ENCODE measurements at places on chromosomes 12 and 14.

- DNase-seq, result no peak
Measured at GRCh38 chr12:131643631-131644452, 67.0 kb upstream of the SFSWAP start.

DNA sequence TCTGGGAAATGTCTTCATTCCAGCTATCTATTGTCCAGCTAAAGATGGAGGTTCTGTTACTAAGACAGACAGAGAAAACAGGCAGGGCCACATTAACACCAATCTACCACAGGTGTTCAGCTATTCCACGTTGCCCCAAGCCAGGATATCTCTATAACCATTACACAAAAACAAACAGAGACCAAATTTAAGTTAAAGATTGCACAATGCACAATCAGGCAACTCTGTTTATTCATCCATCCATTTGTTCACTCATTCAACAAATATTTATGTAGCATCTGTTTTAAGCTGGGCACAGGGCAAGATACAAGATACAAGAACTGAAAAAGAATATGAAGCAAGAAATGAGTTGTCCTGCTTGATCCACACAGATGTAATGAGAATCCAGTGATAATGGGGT is 629.0 kb downstream of the MED13L start:
- no peak for DNase-seq

GRCh38 chr12:108547686-108548085 is 13.3 kb downstream of the SART3 start:
- DNase-seq, result no peak

DNA sequence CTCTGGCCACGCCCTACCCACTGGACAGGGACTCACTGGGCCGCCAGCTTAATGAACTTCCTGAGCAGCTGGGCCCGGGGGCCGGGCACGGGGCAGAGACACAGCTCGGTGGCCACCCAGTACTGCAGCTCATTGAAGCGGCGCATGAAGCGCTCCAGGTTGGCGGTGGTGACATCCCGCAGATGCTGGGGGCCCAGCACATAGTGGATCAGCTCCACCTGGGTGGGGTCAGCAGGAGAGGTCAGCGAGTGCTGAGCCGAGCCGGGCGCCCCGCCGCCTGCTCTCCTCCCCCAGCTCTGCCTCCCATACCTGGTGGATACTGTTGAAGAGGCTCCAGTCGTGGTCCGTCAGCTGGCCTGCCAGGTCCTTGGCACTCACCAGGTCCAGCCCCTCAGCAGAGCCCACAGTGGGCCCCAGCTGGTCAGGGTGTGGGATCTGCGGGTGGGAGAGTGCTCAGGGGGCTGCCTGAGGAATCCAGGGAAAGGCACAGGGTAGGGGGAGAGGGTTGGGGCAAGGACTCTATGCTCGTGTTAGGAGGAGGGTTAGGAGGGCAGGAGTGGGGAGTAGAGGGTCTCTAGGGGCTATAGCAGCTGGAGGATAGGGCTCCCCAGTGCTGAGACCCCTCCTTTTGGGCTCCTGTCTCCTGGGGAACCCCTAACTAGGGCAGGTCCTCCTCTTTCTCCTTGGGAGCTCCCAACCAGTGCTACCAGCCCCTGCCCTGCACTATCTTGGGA is 15.5 kb upstream of the ENDOU start:
- DNase-seq, result no peak

DNA sequence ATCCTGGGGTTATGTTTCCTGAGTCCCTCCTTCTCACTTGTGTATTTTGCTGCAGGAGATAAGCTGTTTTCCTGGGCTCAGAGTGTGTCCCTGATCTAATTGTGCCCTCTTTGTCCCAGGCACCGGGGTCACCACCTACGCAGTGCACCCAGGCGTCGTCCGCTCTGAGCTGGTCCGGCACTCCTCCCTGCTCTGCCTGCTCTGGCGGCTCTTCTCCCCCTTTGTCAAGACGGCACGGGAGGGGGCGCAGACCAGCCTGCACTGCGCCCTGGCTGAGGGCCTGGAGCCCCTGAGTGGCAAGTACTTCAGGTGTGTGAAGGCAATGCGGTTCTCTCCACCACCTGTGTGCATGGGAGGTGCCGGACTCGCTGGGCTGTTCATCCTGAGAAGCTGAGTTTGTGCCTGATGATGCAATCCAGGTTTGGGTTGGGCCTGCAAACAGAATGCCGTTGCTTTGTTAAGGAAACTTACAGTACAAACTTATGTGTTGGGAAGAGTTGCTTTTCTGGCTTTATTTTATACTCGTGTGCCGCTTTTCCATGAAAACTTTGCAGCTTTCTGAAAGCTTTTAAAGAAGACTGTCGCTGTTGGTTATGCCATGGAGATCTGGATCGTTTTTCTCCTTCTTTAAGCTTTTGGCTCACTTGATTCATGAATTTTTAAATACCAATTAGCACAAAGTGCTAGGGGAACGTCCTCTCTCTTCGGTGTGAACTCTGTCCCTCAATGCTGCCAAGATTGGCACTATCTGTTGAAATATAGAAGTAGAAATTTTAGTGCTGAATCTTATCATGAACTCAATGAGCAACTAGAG is 27.6 kb downstream of the RDH12 start:
- DNase-seq, result peak; percentile 58

GRCh38 chr12:117212563-117213190 is 22.4 kb upstream of the FBXO21 start:
- peak; percentile 87 for DNase-seq

GRCh38 chr12:9944391-9944790 is 12.2 kb upstream of the CLEC2A start:
- no peak for DNase-seq

DNA sequence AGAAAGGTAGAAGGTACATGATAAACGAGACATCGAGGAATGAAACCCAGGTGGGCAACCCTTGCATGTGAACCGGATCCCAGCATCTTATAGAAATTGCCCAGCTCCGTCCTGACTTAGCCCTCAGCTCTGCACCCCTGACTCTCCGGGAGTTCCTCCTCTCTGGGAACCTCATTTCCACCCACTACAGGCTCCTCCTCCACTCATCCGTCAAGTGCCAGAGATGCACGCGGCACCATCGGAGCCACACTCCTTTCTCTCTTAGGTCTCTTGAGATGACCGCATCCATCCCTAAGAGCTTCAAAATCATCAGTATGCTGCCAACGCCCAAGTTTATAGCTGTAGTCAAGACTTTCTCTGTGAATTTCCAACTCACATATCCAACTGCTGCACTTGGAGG is 84.7 kb downstream of the TTC7B start:
- DNase-seq, result no peak

- DNase-seq, result no peak
Measured at GRCh38 chr12:130606231-130606630, 109.9 kb downstream of the RIMBP2 start.

DNA sequence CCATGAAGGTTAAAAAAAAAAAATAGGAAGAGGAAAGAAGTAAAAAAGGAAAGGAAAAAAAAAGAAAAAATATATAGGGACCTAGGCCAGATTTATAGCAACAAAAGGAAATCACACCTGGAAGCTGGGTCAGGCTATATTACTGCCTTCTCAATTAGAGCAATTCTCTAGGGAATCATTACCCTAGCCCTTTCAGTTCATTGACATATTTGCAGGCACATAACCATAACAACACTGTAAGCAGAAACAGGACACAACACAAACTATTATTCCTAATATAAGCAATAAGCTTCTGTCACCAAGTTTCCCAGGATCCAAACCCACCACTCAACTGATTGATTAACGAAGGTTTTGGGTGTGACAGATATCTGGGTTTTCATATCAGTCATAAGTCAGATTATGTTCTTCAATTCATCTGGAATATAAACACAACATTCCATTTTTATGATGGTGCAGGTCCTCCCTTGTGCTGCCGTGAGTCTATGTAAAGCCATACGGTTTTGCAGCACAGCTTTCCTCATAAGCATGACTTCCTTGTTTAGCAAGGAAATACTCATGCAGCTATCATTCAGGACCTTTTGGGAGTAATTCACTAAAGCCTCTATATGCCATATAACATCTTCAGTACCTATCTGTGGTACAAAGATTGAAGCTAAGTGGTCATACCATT is 4.2 kb downstream of the PCNX4 start:
- DNase-seq, result no peak

DNA sequence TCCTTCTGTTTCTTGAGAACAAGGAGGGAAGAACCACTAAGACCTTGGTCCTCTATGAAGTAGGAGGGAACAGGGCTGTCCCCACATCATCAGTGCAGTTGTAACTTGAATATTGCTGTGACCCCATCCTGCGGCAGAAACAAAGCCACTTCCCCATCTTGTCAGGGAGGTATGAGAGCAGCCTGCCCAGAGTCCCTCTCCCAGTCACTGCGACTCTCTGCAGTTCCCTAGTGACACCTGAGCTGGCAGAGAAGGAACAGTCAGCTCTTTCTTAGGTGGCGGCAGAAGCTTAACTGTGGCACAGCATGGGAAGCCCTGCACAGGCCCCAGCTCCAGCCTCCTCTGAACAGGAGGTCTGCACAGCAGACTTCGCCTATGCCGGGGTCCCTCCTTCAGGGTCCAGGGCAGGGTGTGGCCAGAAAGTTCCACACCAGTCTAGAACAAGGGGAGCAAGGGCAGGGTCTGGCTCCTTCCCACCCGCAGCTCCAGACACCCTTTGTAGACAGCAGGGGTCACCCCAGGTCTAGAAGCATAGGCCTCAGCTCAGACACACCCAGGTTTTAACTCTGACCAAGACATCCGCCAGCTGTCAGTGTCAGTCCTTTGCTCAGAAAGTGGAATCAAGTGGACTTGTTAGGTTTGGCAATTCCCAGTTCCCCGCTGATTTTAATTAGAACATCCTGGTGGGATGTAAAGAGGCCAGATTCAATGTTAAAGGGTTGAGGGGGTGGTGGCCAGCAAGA is 36.8 kb downstream of the DEGS2 start:
- no peak for DNase-seq

DNA sequence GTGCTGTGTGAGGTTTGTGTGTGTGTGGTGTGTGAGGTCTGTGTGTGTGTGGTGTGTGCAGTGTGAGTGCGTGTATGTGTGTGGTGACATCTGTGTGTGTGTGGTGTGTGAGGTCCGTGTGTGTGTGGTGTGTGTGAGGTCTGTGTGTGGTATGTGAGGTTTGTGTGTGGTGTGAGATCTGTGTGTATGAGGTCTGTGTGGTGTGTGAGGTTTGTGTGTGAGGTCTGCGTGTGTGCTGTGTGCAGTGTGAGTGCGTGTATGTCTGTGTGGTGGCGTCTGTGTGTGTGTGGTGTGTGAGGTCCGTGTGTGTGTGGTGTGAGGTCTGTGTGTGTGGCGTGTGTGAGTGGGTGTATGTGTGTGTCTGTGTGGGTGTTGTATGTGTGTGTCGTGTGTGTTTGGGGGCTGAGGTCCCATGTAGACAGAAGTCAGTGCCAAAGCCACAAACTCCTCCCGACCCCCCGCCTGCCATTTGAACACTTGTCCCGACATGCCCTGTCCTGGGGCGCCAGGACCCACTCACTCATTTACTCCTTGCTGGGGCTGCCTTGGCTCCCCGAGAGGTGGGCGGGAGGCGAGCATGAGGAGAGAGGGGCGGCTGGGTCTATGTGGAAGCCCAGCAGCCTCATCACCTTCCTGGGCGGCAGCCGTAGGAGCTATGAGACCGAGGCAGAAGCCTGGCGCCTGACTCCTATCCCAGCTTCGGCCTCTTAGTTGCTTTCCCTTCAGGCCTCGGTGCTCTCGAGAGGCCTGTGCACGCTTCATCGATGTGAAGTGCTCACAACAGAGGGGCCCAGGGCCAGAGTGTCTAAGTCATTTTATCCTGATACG is 20.5 kb downstream of the RILPL1 start:
- DNase-seq, result no peak

DNA sequence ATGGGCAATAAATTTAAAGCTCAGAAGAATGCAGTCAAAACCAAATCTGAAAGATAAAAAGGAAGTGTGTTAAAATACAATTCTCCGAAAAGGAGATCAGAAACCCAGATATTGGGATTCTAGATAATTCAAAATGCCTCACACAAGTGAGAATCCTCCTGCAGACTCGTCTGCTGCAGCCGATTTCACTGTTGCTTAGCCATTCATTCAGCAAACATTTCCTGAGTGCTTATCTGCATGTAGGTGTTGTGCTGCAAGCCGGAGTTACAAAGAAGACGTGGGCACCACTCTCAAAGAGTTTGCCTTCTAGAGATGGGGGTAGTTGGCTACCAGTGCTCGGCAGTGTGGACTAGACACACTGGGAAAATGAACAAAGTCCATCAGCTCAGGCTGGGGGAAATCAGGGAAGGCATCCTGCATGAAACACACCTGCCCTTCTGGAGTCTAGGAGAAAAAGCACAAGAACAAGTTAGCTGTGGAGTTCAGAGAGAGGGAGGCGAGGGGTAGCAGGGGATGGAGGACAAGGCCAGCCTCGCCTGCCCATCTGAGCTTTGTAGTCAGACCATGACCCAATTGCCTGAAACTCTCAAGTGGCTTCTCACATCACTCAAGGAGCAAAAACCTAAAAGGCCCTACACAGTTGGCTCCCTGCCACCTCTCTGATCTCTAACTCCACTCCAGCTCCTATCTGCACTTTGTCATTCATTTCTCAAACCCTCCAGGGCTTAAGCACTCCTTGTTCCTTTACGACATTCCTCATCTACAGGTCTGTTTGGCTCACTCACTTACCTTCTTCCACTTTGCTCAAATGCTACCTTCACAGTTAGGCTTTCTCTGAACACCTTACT is 310.0 kb upstream of the DDHD1 start:
- peak; percentile 25 for DNase-seq

- peak; percentile 34 for DNase-seq
Measured at GRCh38 chr12:56271031-56271430, 4.3 kb downstream of the COQ10A start.

- DNase-seq, result no peak
Measured at GRCh38 chr14:39369029-39369428, 63.2 kb downstream of the FBXO33 start.

DNA sequence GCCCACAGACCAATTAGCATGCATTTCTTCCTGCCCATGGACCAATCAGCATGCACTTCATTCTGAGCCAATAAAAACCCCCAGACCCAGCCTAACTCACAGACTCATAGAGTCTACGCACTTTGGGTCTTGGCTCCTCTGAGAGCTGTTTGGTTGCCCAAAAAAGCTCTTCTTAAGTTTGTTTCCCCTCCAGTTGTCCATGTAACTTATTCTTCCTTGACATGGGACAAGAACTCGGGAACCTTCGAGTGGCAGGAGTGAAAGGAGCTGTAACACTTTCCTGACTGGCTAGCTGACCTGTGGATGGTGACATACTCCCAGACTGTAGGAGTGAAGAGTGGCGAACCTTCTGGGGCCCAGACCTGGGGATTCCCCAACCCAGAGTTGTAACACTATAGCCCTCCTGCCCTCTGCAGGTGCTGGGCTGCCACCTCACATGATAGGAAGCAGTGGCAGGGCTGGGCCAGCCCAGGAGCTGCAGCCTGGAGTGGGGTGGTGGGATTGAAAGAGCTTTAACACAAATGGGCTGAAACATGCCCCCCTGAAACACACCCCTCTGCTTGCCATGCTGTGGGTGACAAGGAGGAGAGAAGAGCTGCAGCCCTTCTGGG is 4.4 kb upstream of the BTBD7 start:
- peak; percentile 21 for DNase-seq

- DNase-seq, result no peak
Measured at GRCh38 chr12:55017416-55017925, 2.3 kb upstream of the NEUROD4 start.

GRCh38 chr12:117853600-117853999 is 115.2 kb downstream of the KSR2 start:
- peak; percentile 81 for DNase-seq

DNA sequence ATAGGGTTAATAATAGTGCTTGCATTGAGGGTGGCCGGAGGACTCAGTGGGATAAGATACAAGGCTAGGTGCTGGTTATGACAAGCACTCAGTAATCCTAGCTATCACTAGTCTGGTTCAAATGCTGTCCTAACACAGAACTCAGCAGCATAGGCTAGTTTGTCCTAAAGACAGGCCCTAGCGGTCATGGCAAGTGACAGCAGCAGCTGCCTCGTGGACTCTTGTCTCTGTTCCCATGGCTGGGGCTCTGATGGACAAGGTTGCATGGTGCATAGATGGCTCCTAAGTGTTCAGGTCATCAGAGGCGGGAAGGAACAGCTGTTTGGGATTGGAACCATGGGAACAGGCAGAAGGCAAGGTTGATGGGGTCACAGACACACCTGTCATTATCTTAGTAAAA is 42.4 kb upstream of the IGF1 start:
- DNase-seq, result no peak
